GM13976 (cell line): ENCODE measurements at places on chromosomes 1 and 21.

DNA sequence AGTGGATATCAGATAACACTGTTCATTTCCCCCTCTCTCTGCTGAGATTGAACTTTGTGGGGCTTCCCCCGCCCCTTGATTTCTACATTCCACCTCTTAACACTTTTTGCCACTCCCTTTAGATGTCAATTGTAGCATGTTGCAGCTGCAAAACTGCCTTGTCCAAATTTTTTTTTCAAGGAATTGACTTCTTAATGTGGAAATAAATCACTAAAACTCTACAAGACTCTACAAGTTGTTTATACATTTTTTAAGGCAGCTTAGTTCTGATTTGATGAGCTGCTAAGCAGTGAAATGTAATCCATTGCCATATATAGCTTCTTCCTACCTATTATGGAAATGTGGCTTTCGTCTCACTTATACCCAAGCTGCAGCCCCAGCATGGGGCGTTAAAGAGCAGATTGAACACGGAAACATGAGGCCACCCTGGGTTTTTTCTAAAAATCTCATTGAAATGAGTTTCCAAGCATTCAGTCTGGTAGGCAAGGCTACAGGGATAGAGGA, 132.2 kb downstream of the SYT2 start:
- no peak for DNase-seq

DNA sequence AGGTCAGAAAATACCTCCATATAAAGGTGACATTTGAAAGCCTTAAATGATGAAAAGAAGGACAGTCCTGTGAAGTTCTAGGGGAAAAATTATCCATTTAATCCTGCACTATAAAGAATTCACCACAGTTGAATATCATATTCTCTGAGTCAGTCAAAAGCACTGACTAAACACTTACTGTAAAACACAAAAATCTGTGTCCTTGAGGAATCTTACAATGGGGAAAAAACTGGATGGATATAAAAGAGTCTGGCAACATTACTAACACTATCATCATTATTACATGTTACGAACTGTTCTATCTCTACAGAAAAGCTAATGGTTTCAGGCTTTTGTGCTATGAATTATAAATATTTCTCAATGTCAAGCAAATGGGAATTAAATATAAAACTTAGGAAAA, 42.4 kb upstream of the HP1BP3 start:
- DNase-seq, result no peak

DNA sequence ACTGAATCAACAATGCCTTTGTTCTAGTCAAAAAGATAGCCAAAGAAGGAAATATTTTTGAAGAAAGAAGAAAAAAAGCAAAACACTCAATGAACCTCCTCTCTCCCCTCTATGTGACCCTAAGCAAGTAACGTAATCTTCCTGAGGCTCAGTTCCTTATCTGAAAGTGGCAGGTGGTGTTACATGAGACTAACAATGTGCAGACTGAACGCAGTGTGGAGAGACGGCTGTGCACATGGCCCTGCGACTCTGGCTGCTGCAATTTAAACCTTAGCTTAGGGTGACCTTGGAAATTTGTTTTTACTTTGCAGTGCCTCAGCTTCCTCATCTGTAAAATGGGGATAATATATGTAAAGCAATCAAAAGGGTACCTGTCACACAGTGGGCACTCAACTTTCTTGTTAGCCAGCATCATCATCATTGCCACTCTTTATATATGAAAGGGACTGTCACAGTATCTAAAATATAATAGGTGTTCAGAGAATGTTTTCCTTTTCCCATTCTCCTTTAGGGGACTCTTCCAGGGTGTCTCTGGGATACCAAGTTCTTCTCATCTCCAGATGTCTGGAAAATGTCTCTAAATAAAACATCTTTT, 100.1 kb upstream of the JUN start:
- DNase-seq, result no peak

- DNase-seq, result no peak
These were observed 124.8 kb upstream of the AJAP1 start for GRCh38 chr1:4529446-4530165.

GRCh38 chr21:33608559-33608958, 20.1 kb upstream of the DONSON start:
- no peak for DNase-seq

- no peak for DNase-seq
These were observed 22.6 kb downstream of the ANKRD13C start for GRCh38 chr1:70331962-70332361.

DNA sequence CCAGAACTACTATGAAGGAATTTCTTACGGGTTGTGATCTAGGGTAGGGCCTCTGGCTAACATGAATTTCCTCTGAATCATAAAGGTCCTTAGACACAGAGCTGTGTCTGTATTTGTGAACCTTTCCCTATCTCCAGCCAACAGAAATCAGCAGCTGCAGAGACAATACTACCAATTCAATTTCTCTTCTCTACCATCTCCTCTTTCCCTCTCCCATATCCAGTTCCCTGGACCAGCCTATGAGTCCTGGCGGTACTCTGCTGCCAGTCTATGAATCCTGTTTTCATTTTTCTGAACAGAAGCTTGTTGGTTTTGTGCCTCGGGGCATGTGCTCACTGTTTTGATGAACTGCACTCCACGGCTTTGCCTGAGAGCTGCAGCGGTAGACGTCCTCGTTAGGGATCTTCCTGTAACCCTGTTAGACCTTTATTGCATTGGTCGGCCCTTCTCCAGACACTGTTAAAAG, 458.0 kb upstream of the VAMP3 start:
- DNase-seq, result no peak
